Activated T-helper 2 cell treated with anti-CD3 and anti-CD28 coated beads, Interferon-gamma antibody, Interleukin-2, Interleukin-4, amounts not matched to agents 10 μg/mL and 5 μg/mL and 100 μg/mL, durations not matched to agents 14 hours and 24 hours and 36 hours (primary cell): ENCODE measurements at places on chromosomes 2 and 18. TPM values are rescaled to one million over a fixed set of nuclear protein-coding genes. Genes with fewer than 3 reads are reported as not detected.
A peak's percentile ranks its signal among the peaks of the same experiment; 100 is the strongest.

Gene AKAIN1
- total RNA-seq = not detected in 2 replicates

- no peak for DNase-seq
Observed at GRCh38 chr2:43402452-43402937, 176.1 kb upstream of the ZFP36L2 start.

Gene SERPINB2
- total RNA-seq = not detected in 2 replicates

- no peak for DNase-seq
Observed at GRCh38 chr2:215973954-215974699, 39.2 kb downstream of the MREG start.

- DNase-seq = no peak
Observed at GRCh38 chr2:9164112-9164608, 42.5 kb upstream of the ASAP2 start.

Gene ACVR1C
- 0.57 and 0.94 TPM in 2 replicates for total RNA-seq

Gene CPLX4
- total RNA-seq = not detected in 2 replicates

- DNase-seq = no peak
Observed at GRCh38 chr2:187115627-187116026, 266.7 kb upstream of the ZSWIM2 start.

Gene TRIM54
- total RNA-seq = 0.21 and 0.25 TPM in 2 replicates

DNA sequence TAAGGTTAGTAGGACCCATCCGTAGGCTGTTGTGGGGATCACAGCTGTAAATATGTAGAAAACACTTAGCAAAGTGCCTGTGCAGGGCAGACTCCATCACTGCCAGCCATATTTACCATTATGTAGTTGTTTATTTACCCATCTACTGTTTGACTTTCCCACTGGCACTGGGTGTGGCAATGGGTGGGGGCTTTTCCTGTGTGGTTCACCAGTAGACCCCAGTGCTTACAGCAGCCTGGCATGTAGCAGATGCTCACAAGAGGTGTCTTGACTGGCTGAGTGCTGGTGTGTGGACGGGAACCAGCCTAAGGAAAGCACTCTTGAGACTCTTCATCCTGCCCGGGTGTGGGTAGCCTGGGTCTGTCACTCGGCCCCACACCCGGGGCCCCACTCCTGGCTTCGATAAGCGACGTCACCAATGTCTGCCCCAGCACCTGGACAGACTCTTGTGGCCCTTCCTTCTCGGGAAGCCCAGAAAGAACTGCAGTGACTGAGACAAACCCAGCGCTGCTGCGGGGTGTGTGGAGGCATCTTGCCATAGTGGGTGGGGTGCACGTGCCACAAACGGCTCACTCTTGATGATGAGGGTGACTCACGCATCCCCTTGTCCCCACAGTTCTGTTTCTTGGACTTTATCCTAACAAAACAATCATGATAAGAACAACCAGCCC lies 78.3 kb downstream of the HDAC4 start:
- DNase-seq = peak; percentile 36
